Right ventricle myocardium superior (tissue), 1 donor: ENCODE measurements at places on chromosomes 5 and 9. TPM values are rescaled to one million over a fixed set of nuclear protein-coding genes. Genes with fewer than 3 reads are reported as not detected.

DNA sequence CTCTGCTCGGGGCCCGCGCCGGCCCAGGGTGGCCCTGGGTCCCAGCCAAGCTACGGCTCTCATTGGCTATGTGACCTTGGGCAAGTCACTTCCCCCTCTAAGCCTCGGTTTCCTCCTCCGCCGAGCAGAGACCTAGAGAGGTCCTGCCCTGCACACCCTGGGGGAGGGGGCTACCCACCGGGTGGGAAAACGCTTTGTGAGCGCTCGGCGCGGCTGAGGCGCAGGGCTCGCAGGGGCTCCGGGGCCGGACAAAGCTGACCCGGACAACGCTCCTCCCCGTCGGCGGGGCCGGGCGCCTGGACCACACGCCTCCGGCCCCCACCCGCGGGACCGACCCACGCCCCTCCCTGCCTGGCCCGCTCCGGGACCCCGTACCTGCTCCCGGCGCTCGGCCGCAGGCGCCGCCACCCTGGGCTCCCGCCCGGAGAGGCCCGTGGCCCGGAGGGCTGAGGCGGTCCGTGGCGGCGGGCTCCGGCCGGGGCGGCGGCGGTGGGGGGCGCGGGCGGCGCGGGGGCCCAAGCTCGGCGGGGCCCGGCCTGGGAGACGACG, 85.7 kb upstream of the MELK start:
- DNase-seq: peak; percentile 74

DNA sequence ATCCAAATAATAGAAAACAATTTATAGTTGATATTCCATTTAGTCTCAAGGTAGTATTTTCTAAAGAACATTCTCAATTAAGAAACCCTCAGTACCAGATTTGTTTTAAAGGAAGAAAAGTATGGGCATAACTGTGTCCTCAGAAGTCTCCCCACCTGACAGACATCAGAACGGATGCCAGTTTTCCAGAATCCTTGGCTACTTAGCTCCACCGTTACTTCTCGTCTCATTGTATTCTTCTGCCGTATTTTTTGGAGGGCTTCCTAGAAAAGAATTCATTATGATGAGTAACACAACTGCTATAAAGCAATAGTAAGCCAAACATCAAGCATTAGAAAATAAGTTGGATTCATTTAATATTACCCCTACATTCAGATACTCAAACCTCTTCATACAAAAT, 67.8 kb downstream of the DROSHA start:
- DNase-seq: no peak

DNA sequence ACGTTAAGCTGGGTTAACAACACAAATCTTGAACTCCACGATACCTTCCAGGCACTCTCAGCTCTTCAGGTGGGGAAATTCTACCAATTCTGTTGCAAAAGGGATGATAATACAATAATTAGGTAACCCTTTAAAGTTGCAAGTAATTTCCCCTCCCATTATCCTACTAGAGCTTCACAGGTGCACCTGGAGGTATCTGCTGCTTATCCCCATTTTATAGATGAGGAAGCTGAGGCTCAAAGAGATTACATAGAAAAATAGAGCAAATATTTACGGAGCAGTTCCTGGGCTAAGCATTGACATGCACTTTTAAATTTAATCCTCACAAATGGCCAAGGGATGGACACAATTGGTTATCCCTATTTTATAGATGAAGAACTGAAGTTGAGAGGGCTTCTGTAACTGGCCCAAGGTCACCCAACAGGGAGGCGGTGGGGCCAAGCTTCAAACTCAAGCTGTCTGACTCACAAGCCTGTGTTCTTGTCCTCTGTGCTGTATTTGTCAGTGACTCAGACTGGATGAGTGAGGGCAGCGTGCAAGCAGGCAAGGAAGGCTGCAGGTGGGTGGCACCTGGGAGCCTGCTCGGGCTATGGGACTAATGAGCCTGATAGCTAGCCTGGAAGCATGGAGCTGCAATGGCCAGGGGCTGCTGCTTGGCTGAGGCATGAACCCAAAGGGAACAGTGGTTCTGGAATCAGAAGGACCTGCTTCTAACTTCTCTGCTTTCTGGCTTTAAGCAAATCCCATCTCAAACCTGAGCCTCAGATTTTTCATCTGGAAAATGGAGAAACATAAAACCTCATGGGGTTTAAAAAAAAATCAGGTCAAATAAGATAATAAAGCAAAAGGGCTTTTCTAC, 105.5 kb downstream of the PDE6A start:
- no peak for DNase-seq

- DNase-seq: no peak
These were observed 17.1 kb upstream of the RNF145 start for GRCh38 chr5:159226451-159226850.

DNA sequence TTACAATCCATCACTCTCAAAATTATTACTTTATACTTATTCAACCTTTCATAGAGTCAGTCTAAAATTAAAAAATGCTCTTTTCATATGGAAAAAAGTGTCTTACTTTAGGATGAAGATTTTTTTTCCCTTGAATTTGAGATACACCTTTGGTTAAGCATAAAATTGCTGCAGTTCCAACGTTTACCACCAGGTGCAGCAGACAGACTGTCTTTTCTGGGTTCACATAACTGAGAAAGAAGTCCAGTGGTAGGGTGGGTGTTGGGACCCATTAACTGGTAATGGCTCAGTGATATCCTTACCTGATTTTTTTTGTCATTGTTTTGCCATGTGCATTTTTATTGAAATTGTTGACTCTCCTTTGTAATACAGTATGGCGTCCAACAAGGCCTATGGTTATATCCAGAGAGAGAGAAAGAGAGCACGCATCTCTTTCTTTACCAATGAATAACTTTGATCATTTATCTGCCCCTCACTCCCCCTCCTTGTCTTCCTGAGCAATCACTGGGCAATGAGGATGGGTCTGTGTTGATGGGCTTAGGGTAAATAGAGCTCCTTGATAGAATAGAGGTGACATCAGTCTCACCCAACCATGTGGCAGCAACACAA, 98.4 kb downstream of the FBXL7 start:
- DNase-seq: no peak

- no peak for DNase-seq
These were observed 179.6 kb upstream of the SGCD start for GRCh38 chr5:156147261-156147943.

GRCh38 chr5:60835554-60835953, 8.5 kb downstream of the ELOVL7 start:
- DNase-seq: no peak

DNA sequence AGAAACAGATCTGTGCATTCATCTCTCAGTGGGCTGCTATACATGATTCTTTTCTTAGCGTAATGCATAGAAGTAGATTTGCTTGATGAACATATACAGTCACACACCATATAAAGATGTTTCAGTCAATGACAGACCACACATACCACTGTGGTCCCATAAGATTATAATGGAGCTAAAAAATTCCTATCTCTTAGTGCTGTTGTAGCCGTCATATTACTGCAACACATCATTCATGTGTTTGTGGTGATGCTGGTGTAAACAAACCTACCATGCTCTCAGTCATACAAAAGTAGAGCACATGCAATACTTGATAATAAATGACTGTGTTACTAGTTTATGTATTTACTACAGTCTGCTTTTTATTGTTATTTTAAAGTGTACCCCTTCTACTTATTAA, 214.3 kb downstream of the ARHGAP26 start:
- DNase-seq: no peak

GRCh38 chr5:42037379-42037932, 112.4 kb downstream of the FBXO4 start:
- DNase-seq: no peak

DNA sequence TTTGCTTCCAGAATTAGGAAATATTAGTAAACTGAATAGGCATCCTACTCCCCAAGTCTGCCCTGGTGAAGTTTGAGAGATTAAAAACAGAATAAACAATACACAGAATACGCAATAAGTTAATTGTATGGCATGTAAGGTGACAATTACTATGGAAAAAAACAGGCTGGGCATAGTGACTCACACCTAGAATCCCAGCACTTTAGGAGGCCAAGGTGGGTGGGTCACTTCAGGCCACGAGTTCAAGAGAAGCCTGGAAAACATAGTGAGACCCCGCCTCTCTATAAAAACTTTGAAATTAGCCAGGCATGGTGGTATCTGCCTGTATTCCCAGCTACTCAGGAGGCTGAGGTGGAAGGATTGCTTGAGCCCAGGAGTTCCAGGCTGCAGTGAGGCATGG, 64.2 kb upstream of the SUSD1 start:
- no peak for DNase-seq

GRCh38 chr5:7983433-7983832, 114.5 kb downstream of the MTRR start:
- DNase-seq: no peak

DNA sequence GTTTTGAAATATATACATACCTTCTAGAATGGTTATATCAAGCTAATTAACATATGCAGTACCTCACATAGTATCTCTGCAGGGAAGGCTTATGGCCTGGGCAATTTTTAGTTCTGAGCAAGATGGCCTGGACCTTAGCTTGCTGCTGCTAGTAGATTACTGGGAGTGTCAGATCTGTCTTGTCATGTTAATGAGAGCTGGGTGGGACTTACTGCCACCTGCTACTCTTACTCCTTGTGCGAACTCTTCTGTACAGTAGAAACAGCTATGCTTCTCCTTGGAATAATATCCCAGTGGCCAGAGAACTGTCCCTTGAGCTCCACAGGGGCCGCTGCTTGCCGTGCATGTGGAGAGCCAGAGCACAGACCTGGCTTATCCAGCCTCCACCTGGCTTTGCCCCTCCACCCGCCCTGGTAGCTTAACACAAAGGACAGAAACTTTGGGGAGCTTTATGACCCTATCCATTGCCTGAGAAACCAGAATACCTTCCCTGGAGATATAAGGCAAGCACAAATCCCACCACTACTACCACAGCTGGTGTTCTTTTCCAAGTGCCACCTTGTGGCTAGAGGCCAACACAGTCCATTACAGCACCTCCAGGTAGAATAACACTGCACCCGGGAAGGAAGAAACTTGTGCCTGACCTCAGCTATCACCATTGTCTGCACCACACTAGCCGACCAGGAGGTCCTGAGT, 74.4 kb upstream of the RUSC2 start:
- DNase-seq: no peak

DNA sequence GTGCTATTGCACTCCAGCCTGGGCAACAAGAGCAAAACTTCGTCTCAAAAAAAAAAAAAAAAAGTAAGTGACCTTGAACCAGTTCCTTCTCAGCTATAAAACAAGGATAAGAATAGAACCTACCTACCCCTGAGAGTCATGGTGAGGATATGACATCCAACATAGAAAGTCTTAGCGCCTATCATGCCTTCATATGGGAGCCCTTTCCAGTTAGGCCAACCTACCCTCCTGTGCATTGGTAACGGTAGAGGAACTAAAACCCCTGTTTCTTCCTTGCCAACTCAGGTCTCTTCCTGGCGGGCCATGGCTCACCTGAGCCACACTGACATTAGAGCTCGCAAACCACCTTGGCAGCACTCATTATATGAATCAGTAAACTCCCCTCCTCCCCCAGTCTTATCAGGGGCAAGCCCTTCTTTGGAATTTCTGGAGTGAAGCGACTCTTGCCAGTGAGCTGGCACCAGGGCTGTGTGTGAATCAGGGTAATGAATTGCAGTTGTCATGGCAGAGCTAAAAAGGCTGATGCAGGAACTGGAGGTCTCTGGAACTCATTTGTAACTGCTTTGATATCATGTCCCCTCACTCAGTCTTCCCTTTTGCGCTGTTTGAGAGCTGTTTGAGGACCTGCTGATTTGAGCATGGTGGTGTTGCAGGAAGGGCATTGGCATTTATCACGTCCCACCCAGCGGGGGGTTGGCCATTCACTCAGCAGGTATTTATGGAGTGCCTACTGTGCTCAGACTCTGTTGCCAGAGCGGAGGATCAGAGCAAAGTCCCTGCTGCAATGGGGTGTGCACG, 10.3 kb downstream of the WWC1 start:
- no peak for DNase-seq

DNA sequence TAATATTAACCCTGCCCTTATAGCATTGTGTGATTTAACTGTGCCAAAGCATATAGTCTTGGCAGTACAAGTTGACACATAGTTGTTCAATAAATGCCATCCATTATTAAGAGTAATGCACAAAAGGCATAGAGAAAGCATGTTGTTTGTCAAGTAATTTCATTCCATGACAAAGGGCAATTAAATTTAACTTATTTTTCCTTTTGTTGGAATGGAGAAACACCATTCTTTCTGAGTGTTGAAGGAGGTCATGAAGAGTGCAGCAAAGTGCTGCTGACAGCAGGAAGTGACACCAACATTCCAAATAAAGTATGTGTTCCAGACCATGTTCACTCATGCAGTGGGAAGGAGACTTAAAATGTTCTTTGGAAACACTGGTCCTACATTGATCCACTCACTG, 29.1 kb downstream of the ANKDD1B start:
- no peak for DNase-seq

GRCh38 chr9:6562201-6562600, 83.3 kb downstream of the GLDC start:
- DNase-seq: no peak

- DNase-seq: no peak
These were observed 69.2 kb upstream of the ARL15 start for GRCh38 chr5:54379590-54379989.

DNA sequence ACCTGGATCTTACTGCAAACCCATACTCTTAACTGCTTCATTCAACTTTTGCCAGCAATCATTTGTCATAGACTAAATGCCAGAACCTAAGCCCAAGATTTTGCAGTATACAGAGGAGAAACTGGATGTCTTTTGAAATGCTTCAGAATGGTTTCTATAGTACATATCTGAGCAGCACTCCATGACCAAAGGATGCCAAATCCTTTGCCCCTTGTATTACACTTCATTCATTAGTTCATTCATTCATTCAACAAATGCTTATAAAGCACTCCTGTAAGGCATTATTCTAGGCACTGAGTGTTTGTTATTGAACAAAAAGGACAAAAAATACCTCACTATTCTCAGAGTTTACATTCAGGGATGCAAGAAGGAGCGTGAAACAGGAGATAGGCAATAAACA, 119.9 kb downstream of the SLC1A3 start:
- DNase-seq: no peak

IFNE gene
- total RNA-seq: not detected

SLC46A2 gene
- total RNA-seq: not detected

PCDHB4 gene
- total RNA-seq: 1.7 TPM

KCNT1 gene
- 3.9 TPM for total RNA-seq

NCBP1 gene
- total RNA-seq: 20.0 TPM

PAPPA gene
- 1.2 TPM for total RNA-seq

CPLANE1 gene
- total RNA-seq: 7.8 TPM

ANKDD1B gene
- not detected for total RNA-seq

UBE2QL1 gene
- total RNA-seq: 22.8 TPM

BTNL8 gene
- not detected for total RNA-seq

TAS2R1 gene
- total RNA-seq: not detected

LIFR gene
- total RNA-seq: 53.2 TPM

SRP19 gene
- 24.8 TPM for total RNA-seq

SLC25A25 gene
- 5.0 TPM for total RNA-seq

BHMT2 gene
- total RNA-seq: 10.0 TPM

NSUN2 gene
- total RNA-seq: 30.1 TPM

C5 gene
- 1.0 TPM for total RNA-seq
